Stimulated activated CD4-positive, alpha-beta T cell treated with anti-CD3 and anti-CD28 coated beads, TNF-alpha, amount 100 ng/mL, for 48 hours (primary cell): ENCODE measurements at places on chromosomes 11 and 22.

DNA sequence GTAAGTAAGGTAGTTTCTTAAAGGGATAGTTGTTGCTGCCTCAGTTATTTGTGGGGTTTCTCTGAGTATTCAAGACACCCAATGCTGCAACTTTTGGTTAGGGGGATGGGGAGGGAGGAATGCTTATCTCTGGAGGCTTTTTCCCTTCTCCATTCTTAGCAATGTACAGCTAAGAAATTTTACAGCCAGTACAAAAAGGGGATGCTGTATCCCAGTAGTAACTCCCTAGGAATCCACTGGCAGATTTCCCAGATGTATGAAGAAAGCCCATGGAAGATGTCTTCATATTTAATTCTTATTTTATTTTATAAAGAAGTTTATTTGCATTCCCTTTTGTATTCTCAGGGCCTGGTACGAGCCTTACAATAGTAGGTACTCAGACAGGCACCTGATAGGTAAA is 154.8 kb downstream of the ENTHD1 start:
- DNase-seq, result no peak

- no peak for DNase-seq
These were observed 60.2 kb downstream of the USP47 start for GRCh38 chr11:11901929-11902328.

- DNase-seq, result no peak
These were observed 30.3 kb downstream of the RIC3 start for GRCh38 chr11:8138526-8138925.

DNA sequence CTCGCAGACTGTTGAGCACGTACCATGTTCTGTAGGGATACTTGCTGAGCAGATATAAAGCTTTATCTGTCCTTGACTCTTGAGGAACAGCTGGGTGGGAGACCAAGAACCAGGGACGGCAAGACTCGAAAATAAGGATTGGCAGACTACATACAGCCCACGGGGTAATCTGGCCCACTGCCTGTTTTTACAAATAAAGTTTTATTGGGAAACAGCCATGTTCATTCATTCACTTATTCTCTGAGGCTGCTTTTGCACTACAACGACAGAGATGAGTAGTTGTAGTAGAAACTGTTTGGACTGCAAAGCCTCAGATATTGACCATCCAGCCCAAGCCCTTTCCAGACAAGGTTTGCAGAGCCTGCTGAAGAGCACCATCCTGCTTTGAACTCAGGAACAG is 20.3 kb upstream of the RBM4B start:
- DNase-seq, result no peak

- no peak for DNase-seq
These were observed 43.6 kb downstream of the GALNT18 start for GRCh38 chr11:11577932-11578911.

DNA sequence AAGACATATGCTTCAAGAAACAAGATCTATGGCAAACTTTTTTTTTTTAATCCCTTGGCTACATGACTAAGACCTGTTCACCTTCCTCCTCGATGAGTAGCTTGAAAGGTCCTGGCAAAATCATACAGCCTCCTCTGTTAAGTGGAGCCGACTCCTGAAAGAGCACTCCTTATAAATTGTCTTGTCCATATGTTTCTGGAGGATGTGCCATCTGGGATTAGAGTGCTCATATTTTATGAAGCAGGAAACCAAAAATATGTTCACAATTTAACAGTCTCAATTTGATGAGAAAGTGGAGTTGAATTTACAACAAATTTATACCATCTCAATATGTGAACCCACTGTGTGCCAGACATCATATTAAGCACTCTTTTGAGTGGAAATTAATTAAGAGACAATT is 912.1 kb upstream of the FAT3 start:
- no peak for DNase-seq

GRCh38 chr22:44195189-44195871 is 14.6 kb downstream of the PARVG start:
- DNase-seq, result no peak

DNA sequence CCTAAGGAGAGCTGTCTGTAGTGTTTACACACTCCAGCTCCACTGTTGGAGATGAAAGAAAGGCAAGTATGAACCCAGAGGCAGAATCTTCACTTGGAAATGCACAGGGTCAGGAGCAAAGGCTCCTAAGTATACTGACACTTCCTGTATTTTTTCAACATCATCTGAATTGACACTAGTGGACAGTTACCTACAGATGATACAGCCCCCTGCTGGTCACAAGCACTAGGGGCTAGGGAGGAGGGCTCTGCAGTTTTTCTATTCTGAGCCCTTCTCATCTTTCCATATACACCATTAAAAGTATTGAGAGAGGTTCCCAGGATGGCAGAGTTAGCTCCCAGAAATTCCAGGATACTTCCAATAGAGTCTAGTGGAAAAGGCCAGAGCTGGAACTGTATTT is 290.3 kb upstream of the API5 start:
- no peak for DNase-seq

GRCh38 chr22:31344578-31345330 is 1.4 kb downstream of the PATZ1 start:
- no peak for DNase-seq

GRCh38 chr11:130616573-130616972 is 168.1 kb downstream of the ADAMTS15 start:
- DNase-seq, result no peak

GRCh38 chr11:33910296-33910957 is 18.6 kb upstream of the LMO2 start:
- no peak for DNase-seq

GRCh38 chr11:124612567-124613246 is 1.5 kb downstream of the PANX3 start:
- DNase-seq, result no peak

GRCh38 chr11:36741515-36741914 is 143.5 kb upstream of the RAG2 start:
- no peak for DNase-seq

- no peak for DNase-seq
These were observed 9.0 kb downstream of the TUBA8 start for GRCh38 chr22:18119409-18120110.

- DNase-seq, result no peak
These were observed 33.1 kb upstream of the GRAMD4 start for GRCh38 chr22:46587061-46587460.
